ENCODE measurements at places on chromosomes 3 and 15. TPM values are rescaled to one million over a fixed set of nuclear protein-coding genes. Genes with fewer than 3 reads are reported as not detected.

Gene MINAR1
- total RNA-seq: 0.30 TPM

Gene B3GALNT1
- total RNA-seq: 24.7 TPM

Gene RCN2
- 17.8 TPM for total RNA-seq

Gene UPK1B
- total RNA-seq: 0.57 TPM

Gene ECE2
- not detected for total RNA-seq

Gene CAMKV
- not detected for total RNA-seq

Gene GOLGA6L10
- 0.34 TPM for total RNA-seq

Gene PATL2
- 11.5 TPM for total RNA-seq

Gene CTXN2
- total RNA-seq: not detected

Gene TNNC1
- total RNA-seq: 79.6 TPM

DNA sequence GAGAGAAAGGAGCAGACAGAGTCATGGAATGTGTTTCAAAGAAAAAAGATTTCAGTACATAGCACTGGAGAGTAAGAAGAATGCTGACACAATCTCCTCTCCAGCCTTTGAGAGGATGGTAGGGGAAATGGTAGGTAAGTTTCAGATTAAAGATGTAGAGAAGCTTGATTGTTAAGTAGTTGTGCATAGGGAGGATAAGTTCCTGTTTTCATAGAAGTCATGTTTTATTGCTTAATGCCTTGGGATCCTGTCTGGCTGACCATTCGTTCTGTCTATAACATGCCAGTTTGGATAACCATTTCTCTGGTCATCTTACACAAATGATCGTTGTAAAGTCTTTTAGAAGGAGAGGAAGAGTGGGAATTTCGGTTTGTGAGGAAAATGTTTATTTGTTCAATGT lies 95.7 kb upstream of the IGSF10 start:
- H3K27me3 ChIP-seq: no peaks in the 10 kb centered on the region
- H3K4me1 ChIP-seq: peaks cover 7% of the 10 kb centered on the region
- H3K27ac ChIP-seq: no peak overlapping the region
- H3K4me3 ChIP-seq: no peak overlapping the region
- DNase-seq: no peak

DNA sequence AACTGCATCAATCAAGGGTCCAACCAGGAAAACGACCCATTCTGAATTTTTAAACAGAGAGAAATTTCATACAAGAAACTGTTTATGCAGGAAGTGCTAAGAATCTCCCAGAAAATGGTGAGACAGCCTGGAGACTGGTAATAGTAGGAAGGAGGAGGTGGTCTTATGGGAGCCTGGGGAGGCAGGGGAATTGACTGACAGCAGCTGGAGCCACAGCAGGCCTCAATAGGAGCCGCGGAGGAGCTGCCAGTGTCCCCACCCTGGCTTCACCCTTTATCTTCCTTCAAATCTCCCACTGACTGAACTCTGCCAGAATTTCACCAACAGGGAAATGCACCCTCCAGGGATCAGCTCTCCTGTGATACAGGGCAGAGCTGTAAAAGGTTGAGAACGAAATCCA lies 7.5 kb upstream of the C3orf80 start:
- H3K36me3 ChIP-seq: no peaks in the 10 kb centered on the region
- H3K27me3 ChIP-seq: no peaks in the 10 kb centered on the region
- no peak overlapping the region for H3K4me3 ChIP-seq
- no peak overlapping the region for H3K27ac ChIP-seq
- no peak for DNase-seq
- no peaks in the 10 kb centered on the region for H3K4me1 ChIP-seq

DNA sequence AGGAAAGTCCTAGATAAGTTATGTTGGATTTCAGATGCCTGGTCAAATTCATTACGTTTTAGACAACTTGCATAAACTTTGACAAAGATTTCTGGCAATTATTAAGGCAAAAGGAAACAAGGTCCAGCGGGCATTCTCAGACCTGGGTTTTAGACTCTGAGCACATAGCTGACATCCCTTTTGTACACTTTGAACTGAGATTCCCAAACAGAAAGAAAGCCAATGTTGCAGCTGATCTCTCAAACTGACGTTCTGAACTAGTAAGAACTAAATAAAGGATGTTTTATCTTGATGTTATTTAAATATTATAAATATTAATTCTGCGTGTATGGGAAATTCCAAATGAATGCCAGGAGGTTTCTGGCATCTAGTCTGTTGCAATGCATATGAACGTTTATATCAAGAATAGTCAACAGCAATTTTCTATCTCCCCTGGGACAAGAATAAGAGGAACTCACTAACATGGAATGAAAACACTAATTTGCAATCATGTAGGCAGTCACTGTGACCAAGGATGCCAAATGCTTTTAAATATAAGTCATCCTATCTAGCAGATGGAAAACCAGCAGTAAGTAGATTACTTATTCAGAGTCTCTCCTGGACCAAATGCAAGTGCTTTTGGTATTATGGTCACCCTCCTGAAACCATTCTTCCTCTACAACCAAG lies 202.1 kb downstream of the GREM1 start:
- H3K4me1 ChIP-seq: no peaks in the 10 kb centered on the region
- no peak overlapping the region for H3K27ac ChIP-seq
- no peak for DNase-seq
- H3K4me3 ChIP-seq: no peak overlapping the region

DNA sequence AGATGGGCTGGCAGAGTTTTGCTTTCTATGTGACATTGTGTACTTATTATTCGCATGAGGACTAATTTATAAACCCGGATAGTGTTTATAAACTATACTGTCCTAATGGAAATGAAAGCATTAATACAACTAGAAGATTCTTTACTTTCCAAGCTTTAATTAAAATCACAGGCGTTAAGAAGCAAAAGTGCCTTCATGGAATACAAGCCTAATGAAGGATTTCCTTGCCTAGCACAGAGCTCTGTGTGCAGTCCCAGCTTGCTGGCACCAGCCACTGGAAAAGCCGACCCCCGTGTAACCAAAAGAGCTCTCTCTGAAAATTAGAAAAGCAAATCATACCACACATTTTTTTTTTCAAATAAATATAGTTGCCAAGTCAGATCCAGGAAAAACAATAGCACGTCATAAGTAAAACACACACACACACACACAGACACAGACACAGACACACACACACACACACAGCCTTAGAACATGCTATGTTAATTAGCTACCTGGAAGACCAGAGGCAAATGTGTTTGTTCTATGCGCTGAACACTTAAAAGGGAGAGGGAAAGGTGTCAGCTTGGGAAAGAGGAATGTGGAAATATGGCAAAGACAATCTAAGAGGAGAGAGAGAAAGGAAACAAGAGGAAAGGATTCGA lies 1084.2 kb downstream of the TUSC7 start:
- H3K27me3 ChIP-seq: no peaks in the 10 kb centered on the region
- no peak for DNase-seq
- H3K27ac ChIP-seq: no peak overlapping the region
- H3K4me3 ChIP-seq: no peak overlapping the region
- no peaks in the 10 kb centered on the region for H3K36me3 ChIP-seq
- H3K4me1 ChIP-seq: no peaks in the 10 kb centered on the region

- no peak overlapping the region for H3K27ac ChIP-seq
- no peak overlapping the region for H3K4me3 ChIP-seq
- no peak for DNase-seq
- H3K4me1 ChIP-seq: no peaks in the 10 kb centered on the region
- no peaks in the 10 kb centered on the region for H3K36me3 ChIP-seq
These were observed 32.3 kb downstream of the PAQR9 start for GRCh38 chr3:142931222-142931621.

GRCh38 chr3:128283421-128283820 lies 130.1 kb downstream of the EEFSEC start:
- no peaks in the 10 kb centered on the region for H3K27me3 ChIP-seq
- no peaks in the 10 kb centered on the region for H3K36me3 ChIP-seq
- peaks cover 10% of the 10 kb centered on the region for H3K4me1 ChIP-seq
- DNase-seq: no peak
- H3K4me3 ChIP-seq: no peak overlapping the region

DNA sequence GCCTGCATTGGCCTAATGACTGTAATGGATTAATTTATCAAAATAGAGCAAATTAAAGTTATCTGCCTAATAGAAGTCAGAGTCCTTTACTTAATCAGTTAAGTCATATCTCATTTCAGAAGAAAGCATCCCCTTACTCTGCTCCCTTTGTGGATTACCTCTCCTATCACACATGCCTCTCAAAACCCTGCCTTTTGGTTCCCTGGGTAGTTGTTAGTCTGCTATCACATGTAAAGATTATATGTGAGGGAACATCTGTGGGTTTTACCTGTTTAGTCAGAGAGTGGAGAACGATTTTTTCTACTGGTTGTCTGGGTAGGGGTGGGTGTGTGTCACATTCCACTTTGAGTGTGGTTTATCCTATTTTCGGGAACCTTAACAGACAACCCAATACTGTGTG lies 16.4 kb downstream of the UBE2E2 start:
- no peaks in the 10 kb centered on the region for H3K27me3 ChIP-seq
- no peaks in the 10 kb centered on the region for H3K36me3 ChIP-seq
- H3K4me3 ChIP-seq: no peak overlapping the region

- H3K27me3 ChIP-seq: no peaks in the 10 kb centered on the region
- no peak overlapping the region for H3K27ac ChIP-seq
- no peaks in the 10 kb centered on the region for H3K36me3 ChIP-seq
- no peak overlapping the region for H3K4me3 ChIP-seq
These were observed 177.9 kb downstream of the TLE3 start for GRCh38 chr15:69919816-69920215.

DNA sequence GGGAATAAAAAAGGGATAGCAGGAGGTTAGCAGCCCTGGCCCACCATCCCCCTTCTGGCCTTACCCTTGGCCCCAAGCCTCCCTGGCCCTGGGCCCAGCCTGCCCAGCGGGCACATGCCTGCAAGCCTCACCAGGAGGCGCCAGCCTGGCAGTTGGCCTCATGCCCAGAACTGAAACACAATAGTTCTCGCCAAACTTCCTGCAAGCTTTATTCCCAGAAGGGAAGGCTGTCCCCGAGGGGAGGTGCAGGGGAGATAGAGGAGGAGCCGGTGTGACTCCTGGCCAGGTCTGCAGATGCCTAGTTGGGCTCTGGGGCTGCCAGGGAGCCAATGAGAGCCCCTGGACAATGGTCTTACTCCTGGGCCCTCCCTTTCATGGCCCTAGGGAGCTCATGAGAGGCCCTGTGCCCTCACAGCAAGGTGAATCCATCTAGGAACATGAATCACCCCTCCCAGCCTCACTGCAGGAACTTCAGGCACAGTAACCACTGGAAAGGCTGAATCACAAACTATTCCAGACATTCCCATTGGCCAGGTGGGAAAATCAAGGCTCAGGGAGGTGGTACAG lies 4.0 kb downstream of the CCDC33 start:
- no peaks in the 10 kb centered on the region for H3K27me3 ChIP-seq
- no peaks in the 10 kb centered on the region for H3K36me3 ChIP-seq
- peaks cover 35% of the 10 kb centered on the region for H3K4me1 ChIP-seq
- H3K4me3 ChIP-seq: no peak overlapping the region
- H3K27ac ChIP-seq: peak overlapping the region; percentile 68
- peak; percentile 88 for DNase-seq

DNA sequence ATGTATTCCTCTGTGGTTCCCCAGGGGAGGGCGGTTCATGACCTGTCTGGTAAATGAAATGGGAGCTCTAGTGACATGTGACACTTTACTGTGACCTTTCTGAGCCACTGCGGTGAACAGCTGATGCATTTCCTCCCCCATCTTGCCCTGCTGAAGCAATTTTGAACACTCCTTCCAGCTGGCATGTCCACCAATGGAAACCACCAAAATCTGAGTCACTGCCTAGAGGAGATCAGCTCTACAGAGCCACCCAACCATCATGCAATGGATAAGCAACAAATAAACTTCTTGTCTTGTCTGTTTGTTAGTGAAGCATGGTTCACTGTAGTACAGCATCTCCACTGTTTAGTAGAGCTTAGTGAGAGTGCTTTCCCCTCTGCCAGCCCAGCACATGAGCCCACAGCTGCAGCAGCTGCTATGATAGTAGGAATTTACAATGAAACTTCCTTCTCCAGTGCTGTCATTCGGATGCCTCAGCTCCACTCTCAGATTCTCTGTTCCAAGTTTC lies 479.4 kb downstream of the NTRK3 start:
- H3K27ac ChIP-seq: no peak overlapping the region
- no peaks in the 10 kb centered on the region for H3K4me1 ChIP-seq
- DNase-seq: no peak
- H3K4me3 ChIP-seq: no peak overlapping the region

DNA sequence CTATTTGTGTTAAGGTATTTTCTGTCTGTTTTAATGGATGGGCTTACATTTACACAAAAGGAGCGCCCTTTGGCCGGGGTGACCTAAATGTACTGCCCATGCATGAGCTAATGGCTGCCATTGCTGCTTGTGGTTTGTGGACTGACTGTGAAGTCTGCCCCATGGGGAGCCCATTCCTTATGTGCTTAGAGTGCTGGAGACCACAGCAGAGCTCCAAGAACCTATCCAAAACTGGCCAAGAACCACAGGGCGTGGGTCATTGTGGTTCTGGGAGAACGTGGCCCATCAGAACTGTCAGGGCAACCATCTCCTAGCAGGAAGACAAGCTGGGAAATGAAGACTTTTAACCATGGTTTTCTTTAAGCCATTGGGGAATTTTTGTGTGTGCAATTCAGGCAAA lies 105.3 kb downstream of the CHDH start:
- DNase-seq: no peak
- no peaks in the 10 kb centered on the region for H3K4me1 ChIP-seq
- no peaks in the 10 kb centered on the region for H3K27me3 ChIP-seq
- H3K4me3 ChIP-seq: no peak overlapping the region

DNA sequence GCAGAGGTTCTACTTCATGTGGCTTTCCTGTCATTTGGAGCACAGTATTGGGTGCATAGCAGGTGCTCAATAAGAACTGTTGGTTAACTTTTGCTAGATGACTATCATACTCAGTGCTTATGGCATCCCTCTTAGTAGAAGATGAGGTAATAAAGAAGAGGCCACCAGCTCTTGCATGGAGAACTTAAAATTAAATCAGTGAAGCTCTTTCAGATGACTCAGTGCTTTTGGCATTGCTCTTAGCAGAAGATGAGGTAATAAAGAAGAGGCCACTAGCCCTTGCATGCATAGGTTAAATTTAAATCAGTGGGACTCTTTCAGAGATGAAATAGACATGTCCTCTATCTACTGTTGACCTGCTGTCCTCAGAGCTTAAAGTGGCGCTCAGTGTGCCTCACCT lies 109.4 kb upstream of the FGF7 start:
- H3K4me1 ChIP-seq: no peaks in the 10 kb centered on the region
- DNase-seq: no peak
- no peak overlapping the region for H3K4me3 ChIP-seq
- H3K27me3 ChIP-seq: no peaks in the 10 kb centered on the region
